NCI-H526 treated with DMSO at 0.1 percent for 48 hours (cell line): ENCODE measurements at places on chromosomes 5 and 9.

- no peak for DNase-seq
Measured at GRCh38 chr5:34680896-34681295, 24.8 kb downstream of the RAI14 start.

DNA sequence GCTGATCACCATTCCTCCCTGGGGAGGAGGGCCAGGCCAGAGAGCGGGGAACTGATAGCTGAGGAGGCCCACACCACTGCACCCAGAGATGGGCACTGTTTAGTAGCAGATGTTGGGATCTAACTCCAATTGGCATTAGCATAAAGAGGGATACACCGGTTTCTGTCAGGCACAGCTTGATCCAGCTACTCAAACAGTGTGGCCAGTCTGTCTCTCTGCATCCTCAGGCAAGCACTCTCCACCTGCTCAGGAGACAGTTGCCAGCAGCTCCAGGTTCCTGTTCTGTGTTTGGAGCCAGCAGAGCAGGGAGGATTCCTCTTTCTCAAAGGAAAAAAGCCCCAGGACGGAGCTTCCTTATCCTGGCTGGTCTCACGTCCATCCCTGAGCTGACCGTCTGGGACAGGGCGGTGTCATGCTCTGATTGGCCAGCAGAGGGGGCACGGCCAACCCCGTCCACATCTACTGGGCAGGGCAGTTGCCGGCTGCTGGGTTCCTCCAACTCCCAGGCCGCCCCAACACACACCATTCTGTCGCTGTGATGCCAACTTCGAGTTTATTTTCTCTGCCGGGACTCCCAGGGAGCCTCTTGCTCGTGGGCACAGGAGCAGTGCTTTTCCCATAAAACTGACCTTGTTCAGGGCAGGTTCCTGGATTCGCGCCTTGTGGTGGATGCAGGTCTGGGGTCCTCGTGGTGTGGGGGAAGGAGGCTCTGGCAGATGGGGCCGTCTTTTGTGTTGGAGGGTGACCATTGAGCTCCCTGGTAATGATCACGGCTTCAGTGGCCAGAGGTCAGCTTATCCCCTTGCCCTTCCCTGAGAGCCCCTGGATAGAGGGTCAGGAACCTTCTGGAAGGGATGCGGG is 47.9 kb downstream of the COL5A1 start:
- DNase-seq = no peak

DNA sequence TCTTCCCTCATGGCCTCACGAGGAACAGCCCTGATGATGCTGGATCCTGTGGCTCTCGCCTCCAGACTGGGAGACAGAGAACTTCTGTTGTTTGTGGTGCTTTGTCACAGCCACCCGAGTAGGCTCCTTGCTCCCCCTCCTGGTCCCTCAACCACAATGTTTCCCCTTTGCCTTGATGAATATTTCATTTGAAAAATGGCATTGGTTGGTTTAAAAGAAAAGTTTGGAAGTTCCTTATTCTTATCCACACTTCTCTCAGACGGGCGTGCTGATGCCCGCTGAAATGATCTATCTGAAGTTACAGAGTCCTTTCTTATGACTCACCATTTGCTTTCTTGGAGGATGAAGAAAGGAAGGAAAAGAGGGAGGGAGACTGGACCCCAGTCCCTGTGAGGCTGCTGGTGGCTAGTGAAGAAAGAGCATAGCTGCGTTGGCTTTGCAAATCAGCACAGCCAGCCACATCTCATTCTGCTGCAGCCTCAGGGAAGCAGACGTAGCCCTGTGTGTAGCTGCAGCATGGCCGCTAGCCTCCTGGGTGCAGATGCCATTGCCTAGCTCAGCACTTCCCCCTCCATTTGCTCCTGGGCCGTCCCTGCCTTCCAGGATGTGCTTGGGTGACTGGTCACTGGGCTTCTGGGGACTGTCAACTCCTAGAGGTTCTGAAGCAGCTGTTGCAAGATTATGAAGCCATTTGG is 185.9 kb downstream of the ERCC6L2 start:
- no peak for DNase-seq

DNA sequence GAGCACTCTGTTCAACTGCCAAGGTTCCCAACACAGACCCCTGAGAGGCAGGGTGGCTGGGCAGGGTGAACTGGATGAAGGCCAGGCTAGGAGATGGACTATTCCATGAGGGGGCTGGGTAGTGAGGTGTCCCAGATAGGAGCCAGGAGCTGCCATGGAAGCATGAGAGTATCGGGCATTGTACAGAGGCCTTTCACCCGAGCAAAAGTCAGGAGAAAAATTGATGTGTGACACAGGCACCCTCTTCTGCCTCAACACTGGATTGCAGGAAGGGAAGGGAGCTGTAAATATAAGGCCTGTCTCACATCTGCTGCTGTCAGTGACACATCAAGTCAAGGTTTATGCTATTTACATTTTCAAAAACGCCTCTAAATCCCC is 74.6 kb downstream of the UBAP1 start:
- no peak for DNase-seq

GRCh38 chr5:76855961-76856360 is 6.1 kb downstream of the S100Z start:
- DNase-seq = no peak

DNA sequence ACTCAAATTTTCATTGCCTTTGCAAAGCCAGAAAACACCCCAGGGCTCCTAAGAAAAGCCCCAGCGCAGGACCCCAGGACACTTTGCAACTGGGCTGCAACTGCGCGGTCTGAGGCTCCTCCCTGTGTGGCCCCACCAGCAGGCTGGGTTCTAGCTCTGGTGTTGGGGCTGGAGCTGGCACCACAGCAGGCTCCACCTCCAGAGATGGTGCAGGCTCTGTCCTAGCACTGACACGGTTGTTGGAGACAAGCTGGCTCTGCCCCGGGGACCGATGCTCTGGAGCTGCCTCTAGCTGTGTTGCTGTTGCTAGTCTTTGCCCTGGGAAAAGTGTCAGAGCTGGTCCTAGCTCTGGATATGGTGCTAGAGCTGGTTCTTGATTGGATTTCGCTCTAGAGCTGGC is 13.6 kb downstream of the LCN10 start:
- DNase-seq = no peak
